T-cell (primary cell): ENCODE measurements at places on chromosomes 7 and 10.

GRCh38 chr7:496528-497295 lies 22.9 kb downstream of the PDGFA start:
- DNase-seq, result no peak

GRCh38 chr10:56319386-56319785 lies 41.7 kb downstream of the ZWINT start:
- no peak for DNase-seq

GRCh38 chr7:139382439-139382838 lies 22.7 kb downstream of the LUC7L2 start:
- no peak for DNase-seq

GRCh38 chr7:13433946-13434345 lies 555.5 kb downstream of the ETV1 start:
- no peak for DNase-seq

GRCh38 chr7:75033064-75033463 lies 40.5 kb downstream of the RCC1L start:
- no peak for DNase-seq

DNA sequence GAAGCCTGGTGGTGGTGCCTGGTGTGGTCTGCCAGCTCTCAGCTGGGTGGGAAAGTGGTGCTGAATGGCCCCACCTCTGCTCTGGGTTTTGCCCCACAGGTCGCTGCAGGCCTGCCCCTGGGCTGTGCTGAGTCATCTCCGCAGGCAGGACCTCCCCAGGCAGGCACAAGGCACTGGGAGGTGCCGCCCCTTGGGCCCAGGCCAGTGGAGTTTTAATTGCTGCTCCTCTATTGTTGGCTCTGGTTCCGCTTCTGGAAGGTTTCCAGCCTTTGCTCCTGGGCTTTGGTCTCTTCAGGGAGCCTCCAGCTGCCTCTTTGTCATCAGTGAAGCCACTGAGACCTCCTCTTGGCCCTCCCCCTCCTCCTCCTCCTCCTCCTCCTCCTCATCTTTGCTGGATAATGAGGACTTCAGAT lies 180.3 kb upstream of the GRB10 start:
- no peak for DNase-seq

GRCh38 chr10:99525897-99526296 lies 6.8 kb upstream of the NKX2-3 start:
- no peak for DNase-seq

DNA sequence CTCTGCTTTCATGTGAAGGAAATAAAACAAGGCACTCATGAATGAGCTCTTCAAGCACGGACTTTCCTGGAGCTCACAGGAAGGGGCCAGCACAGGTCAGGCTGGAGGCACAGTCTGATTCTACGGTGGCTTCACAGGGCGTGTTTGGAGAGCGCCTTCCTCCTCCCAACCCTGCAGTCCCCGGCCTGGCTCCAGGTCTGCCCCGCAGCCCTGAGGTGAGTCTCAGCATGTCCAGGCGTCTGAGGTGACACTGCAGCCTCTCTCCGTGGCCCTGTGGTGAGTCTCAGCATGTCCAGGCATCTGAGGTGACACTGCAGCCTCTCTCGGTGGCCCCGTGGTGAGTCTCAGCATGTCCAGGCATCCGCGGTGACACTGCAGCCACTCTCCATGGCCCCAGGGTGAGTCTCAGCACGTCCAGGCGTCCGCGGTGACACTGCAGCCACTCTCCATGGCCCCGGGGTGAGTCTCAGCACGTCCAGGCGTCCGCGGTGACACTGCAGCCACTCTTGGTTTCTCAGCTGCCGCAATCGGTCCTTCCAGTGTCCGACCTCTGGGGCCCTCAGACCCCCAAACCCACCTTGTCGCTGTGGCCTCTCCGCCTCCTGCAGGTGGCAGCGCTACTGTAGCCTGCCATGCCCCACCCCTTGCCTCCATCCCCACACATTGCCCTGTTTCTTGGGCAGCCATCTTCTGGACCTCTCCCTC lies 381.7 kb downstream of the DNAJB6 start:
- DNase-seq, result no peak

GRCh38 chr10:17643755-17644484 lies at the start of gene STAM:
Gene STAM, plus strand, starts transcription at chr10:17644151. Its CDS starts 189 bp downstream, at chr10:17644340.
- DNase-seq, result peak; percentile 93

DNA sequence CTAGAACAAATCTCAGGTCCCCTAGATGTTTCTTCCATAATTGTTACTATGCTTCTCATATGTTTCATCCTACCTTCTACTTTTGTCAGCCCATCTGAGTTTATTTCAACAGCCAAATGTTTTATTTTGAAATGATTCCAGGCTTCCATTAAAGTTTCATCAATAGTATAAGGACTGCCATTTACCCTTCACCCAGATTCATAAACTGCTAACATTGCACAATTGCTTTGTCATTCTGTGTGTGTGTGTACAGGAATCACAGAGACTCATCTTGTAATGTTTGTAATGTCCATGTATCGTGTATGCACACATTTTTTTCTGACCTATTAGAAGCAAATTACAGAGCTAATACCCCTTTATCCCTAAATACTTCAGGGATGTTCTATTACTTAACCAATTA lies 25.5 kb downstream of the MMRN2 start:
- no peak for DNase-seq

DNA sequence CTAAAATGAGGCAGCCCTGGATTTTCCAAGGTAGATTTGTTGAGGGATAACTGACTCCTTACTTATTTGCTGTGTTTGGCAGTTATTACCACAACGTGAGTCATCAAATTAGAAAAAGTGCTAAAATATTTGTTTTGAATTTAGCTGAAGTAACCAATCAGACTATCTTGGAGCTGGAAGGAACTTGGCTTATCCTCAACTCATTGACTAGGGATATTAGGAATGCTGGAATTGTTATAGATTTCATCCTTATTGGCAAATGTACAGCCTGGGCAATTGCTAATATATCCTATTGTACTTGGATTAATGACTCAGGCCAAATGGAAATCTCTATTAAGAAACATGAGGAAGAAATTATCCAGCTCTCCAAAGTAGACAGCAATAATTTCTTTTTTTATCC lies 1189.0 kb upstream of the LRRN3 start:
- DNase-seq, result no peak

DNA sequence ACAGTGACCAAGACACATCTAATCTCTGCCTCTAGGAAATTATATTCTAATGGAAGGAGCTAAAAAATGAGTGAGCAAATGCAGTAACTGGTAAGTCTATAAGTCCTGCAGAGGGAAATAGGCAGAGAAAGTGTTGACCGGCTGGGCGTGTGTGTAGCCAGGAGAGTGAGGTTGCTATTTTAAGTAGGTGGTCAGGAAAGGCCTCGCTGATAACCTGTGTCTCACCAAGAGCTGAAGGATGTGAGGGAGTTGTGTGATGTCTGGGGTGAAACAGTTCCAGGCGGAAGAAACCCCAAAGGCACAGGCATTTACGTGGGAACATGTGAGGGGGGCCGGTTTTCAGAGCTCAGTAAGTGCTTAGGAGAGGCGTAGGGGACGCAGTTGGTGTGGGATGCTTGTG lies 54.8 kb downstream of the BAMBI start:
- no peak for DNase-seq

DNA sequence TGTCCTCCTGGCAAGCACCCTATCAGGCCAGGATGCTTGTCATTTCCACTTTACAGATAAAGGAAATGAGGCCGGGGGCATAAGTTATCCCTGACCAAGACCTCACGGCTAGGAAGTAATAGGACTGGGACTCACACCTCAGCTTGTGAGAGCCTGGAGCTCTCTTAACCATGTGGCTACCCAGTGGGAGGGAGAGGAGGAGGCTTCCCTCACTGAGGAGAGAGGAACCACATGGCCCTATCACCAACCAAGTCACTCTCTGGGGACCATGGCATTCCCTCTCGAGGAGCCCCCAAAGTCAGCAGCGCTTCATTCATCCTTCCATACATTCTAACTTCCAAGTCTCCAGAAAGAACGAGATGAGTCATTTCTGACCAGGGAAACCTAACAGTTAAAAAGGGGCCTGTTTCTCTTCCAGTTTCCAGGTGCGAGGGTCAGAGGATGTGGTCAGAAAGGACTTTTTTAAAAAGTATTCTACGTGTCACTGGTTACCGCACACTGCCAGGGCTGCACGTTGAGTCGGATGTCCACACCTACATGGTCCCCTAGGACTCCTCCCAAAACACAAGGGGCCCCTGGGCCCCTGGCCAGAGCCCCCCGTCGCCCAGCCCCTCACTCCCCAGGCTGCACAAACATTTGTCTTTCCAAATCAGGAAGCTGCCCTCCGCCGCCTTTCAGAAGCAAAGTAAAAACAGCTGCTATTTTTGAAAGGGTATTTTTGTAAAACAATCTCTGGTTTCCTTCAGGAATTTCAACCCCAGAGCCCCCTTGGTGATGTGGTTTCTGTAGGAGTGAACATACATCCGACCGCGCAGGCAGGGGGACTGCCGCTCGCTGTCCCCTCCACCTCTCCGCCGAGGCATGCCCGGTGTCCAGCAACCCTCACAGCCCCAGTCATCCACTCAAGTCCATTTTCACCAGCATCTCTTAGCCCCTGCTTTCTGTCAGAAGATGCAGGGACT lies 128.2 kb upstream of the CHST15 start:
- no peak for DNase-seq

DNA sequence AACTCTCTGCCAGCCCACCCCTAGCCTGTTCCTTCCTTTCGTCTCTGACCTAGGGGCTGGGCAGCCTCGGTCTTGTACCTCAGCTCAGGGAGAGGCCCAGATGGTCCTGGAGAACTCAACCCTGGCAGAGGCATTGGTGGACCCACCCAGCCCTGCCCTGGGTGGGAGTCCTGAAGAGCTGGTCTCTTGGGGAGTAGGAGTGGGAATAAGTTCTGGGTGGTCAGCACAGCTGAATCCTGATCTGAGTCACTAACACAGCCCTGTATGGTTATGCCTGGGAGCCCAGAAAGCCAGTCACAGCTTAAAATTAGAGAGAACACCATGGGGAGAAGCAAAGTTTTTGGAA lies 84.0 kb downstream of the SORBS1 start:
- DNase-seq, result no peak

GRCh38 chr10:33780961-33781360 lies 446.5 kb upstream of the NRP1 start:
- no peak for DNase-seq

- no peak for DNase-seq
These were observed 454.4 kb downstream of the HTR7 start for GRCh38 chr10:90403211-90404000.

- no peak for DNase-seq
These were observed 226.4 kb downstream of the KIAA1217 start for GRCh38 chr10:24435374-24435773.

DNA sequence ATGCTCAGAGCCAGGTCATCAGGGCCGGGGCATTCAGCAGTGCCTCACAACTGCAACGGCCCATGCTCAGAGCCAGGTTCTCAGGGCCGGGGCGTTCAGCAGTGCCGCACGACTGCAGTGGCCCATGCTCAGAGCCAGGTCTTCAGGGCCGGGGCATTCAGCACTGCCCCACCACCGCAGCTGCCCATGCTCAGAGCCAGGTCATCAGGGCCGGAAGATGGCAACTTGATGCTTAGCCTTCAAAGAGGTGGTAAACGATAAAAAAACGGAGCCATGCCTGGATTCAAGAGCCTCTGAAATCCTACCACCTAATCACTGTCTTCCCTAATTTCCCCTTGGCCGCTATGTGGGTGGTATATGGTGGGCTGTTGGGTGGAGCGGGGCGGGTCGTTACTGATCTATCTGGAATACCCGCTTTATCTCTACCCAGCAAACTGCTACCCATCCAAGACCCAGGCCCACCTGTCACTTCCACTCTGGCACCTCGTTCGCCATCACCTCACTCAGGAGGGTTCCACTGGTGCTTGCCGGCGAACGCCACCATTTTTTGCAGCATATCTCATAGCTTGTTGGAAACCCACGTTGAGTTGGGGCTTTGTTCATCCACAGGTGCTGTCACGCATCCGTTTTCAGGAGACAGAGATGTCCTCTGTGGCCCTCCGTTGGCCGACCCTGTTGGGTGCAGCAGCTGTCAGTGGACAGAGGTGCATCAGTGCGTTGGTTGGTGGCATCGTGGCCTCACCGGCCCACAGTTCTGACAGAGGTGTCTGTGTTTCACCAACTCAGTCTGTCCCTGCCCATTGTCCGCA lies 221.1 kb downstream of the EBF3 start:
- DNase-seq, result no peak

- no peak for DNase-seq
These were observed 41.8 kb downstream of the TBATA start for GRCh38 chr10:70743430-70743788.

DNA sequence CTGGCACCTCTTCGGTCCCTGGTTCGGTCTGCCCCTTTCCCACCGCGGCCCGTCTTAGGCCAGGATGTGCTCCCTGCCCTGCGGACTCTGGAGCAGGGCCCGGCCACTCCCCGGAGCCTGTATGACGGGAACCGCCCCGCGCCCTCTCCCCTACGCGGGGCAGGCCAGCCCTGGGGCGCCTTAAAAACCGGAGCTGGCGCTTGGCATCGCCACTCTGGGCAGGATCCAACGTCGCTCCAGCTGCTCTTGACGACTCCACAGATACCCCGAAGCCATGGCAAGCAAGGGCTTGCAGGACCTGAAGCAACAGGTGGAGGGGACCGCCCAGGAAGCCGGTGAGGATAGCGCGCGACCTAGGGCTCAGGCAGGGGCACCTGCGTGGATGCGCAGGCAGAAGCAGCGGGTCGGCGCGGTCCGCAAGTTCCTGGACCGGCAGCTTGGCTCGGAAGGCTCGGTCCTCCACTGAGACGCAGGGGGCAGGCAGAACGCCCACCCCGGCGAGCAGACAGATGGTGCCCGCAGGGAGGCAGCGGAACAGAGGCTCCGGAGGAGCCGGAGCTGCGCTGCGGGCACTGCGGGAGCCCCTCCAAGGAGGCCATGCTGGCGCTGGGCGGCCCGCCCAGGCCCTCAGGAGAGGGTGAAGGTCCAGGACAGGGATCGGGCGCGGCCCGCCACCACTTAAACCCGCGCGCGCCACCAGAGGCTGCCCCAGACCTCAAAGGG lies at the start of gene ADIRF:
ADIRF (plus strand) TSS at position 212 of the 723 bp plus-strand sequence; CDS start at position 275, 63 bp downstream.
- DNase-seq, result peak; percentile 43

DNA sequence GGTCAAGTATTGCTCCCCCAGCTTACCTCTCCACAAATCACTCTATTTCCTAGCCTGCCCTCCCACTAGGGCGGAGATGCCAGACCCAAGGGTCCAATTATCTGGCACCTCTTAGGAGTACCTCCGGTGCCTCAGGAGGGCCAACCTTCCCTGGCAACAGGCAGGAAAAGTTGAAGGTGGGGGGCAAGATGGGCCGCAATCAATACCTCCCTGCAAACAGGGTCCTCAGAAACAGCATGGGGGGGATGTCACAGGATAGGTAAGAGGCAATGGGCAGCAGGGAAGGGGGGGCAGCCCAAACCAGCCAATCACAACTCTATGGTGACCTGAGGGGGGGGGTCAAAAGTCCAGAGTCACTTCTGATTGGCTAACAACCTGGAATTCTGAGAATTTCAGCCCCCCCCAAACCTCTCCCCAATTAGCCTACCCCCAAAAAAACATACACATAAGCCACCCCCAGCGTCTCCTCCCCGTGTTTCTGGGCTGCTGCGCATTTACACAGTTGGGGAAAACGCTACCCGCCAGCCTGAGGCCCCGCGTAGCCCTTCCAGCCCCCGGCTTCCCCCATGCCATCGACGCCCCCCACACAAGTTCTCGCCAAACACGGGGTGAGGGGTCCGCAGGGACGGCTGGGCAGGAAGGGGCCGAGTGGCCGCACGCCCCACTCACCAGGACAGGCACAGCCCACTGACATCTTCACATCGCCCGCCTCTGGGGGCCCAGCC lies 589 bp downstream of the LDB1 start:
- DNase-seq, result peak; percentile 29
